Trophoblast cell (in vitro differentiated cells and primary cell): ENCODE measurements at places on chromosomes 11 and 22.

- DNase-seq, result peak; percentile 20
Measured at GRCh38 chr11:85694385-85694980, 8.5 kb upstream of the CCDC89 start.

DNA sequence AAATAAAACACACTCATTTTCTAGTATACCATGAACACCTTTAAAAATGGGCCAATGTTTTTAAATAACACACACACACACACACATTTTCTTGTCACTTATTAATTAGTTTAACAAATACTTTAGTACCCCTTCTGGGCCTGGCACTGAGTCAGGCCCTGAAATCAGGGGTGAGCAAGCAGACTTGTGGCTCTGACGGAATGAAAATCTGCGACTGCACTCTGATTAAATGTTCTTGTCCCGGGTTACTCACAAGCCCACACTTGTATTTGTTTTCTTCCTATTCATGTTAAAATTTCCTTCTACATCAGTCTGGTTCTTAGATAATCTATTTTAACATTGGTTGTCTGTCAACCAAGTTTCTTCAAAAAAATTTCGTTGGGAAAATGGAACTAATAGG is 43.0 kb upstream of the PDGFD start:
- no peak for DNase-seq

GRCh38 chr22:41524809-41525449 is 19.3 kb downstream of the POLR3H start:
- DNase-seq, result no peak

DNA sequence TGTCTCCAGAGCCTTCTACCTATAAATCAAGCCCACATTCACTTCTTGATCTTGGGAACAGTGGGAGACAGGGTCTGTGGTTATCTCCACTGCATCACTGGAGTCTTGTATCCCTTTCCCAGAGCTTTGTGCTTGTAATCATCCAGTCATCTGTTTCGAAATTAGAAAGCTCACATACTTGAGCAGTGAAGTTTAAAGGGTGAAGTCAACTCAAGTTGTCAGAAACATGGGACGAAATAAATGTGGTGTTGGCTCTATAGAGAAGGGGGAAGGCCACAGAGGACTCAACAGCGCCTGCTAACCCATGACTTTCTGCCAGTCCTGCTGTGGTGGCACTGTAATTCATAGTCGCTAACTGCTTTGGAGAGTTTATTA is 197.5 kb downstream of the DBX1 start:
- peak; percentile 76 for DNase-seq

- peak; percentile 92 for DNase-seq
Measured at GRCh38 chr22:35894937-35895708, 133.5 kb downstream of the RBFOX2 start.

DNA sequence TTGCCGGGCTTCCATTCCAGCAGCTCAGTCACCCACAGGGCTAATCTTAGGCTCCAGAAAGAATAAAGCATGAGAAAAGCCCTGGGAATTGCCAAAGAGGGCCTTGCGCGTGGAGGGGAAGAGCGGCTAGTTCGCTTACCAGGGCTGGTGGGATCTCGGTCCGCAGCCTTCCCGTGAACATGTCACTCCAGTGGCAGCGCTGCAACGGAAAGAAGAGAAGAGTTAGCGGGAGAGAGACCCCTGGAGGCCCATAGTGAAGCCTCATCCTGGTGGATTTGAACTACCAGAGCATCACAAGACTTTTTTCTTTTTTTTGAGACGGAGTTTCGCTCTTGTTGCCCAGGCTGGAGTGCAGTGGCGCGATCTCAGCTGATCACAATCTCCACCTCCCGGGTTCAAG is 18.0 kb downstream of the RANGAP1 start:
- no peak for DNase-seq

DNA sequence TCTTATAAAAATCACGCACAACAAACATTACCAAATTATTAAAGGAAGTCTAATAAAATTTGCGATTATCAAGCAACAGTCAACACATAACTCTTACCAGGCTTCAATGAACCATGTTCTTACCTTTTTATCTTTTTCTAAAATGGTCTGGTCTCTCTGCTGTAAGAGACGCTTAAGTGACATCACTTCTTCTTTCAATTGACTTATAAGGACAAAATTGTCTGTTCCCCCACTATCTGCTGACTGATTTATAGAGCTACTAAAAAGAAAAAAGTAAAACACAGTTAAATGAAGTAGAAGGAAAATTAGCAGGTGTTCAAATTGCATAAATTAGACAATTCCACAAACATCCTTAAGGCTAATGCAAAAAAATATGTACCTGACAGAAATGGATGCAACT is 10.9 kb downstream of the FAM76B start:
- DNase-seq, result no peak

- no peak for DNase-seq
Measured at GRCh38 chr22:30031328-30031727, 48.9 kb upstream of the HORMAD2 start.

DNA sequence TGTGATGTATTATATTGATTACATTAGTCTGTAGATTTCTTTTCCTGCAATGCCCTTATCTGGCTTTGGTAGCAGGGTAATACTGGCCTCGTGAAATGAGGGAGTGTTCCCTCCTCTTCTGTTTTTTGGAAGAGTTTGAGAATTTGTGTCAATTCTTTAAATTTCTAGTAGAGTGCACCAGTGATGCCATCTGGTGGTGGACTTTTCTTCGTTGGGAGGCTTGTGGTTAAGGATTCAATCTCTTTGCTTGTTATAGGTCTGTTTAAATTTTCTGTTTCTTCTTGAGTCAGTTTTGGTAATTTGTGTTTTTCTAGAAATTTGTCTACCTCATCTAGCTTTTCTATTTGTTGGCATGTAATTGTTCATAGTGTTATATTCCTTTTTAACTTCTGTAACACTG is 18.9 kb downstream of the SHANK3 start:
- peak; percentile 23 for DNase-seq

- no peak for DNase-seq
Measured at GRCh38 chr22:36824655-36825054, 7.8 kb upstream of the PVALB start.

DNA sequence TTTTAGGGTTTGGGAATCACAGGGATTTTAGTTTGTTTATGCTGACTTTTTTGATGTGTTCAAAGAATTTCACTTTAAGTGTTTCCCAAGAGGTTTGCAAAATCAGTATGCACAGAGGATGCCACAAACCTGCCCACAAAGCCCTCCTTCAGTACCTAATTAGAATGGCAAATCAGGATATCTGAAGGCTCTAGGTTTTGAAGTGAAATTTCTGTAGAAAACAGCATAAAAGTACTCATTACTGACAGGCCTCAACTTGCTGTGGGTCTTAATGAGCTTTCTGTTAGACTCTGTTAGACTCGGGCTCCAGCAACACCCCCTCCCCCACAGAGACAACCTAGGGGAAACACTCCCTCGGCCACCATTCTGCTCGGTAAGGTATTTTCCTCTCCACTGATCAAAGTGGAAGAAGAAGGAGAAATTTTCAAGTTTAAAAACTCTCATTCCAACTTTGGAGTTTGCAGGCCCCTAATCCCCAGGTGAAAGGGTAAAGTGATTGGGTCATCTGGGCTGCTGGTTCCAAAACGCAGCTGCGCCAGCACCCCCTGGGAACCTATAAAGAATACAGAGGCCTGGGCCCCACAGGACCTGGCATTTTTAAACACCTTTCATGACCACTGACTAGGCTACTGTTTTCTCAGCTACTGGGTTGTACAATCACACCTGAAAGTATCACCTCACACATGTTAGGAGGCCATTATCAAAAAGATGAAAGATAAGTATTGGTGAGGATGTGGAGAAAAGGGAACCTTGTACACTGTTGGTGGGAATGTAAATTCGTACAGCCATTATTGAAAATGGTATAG is 67.5 kb downstream of the PLEKHA7 start:
- DNase-seq, result no peak

GRCh38 chr11:133414506-133414905 is 117.8 kb downstream of the OPCML start:
- DNase-seq, result no peak

DNA sequence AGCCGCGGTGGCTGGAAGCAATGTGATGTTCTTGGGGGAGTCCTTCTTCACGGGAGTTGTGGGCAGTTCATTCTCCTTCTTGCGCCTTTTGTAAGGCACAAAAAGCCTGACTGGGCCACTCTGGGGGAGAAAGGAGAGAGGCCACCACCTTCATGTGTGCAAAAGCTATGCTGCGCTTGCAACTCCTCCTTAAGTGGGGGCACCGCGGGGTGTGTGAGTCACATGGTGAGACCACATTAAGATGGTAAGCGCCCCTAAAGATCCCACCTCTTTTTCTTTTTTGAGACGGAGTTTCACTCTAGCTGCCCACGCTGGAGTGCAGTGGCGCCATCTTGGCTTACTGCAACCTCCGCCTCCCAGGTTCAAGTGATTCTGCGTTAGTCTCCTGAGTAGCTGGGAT is 14.1 kb downstream of the DEAF1 start:
- DNase-seq, result no peak

DNA sequence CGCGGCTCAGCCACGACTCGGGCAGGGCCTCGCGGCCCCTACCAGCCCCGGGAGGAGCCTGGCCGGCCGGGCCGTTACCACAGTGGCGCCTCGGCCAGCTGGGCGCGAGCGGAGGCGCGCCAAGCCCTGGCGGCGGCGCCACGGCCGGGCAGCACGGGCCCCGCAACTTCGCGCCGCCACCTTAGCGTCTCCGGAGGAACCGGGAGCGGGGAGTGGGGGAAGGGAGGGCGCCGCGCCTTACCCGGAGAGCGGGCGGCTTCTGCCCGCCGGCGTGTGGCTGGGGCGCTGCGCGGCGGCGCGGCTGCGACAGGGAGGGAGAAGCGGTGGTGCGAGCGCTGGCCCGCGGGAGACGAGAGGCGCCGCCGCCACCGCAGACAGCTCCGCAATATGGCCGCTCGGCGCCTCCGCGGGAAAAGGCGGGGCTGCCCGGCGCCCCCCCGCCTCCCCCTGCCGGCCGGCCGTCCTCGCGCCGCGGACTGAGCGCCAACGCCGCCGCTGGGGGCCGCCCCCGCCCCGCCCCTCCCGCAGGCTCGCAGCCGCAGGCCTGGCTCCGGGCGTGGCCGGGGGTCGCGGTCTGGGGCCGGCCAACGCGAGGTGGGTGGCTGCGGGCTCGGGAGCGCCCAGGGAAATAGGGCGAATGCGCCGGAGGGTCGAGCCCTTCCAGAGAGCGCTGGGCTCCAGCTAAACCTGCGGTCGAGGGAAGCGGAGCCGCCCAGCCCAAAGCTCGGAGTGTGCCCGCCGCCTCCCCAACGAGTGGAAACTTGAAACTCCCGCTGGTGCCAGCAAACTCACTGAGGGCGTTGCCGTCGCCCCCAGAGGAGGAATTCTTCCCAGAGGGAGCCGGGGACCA is at the start of gene RDX:
Gene RDX, minus strand, starts transcription at position 389 of the 850 bp plus-strand sequence. CDS start 16,922 bp downstream, outside the sequence.
- DNase-seq, result peak; percentile 69

DNA sequence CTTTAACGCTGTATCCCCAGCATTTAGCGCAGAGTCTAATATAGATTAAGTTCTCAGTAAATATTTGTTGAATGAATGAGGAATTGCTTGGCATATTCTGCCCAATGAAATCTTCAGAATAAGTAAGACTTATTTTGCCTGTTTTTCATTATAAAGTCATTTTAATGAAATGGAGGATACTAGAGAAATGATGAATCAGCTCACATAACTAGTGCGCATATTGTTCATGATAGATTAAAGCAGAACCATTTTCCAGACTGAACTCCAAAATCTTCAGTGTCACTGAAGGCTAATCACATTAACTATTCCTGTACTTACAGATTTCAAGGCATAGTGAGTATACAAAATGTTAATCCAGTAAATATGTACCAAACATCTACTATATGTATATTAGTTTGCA is 29.6 kb downstream of the ACER3 start:
- DNase-seq, result no peak

DNA sequence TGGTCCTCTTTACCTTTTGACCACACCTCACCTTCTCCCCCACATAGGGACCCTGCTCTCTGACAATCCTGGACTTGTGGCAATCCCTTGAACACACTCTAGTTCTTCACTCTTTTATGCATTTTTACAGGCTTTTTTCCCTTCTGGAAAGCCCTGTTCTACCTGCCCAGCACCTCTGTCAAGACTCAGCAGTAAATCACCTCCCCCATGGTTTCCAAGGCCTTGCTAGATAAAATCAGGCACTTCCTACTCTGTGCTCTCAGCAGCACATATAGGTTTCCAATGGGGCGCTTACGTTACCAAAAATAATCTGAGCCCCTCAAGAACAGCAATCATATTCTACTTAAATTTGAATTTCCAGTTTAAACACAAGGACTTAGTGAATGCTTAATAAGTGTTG is 53.9 kb downstream of the ETS1 start:
- no peak for DNase-seq

GRCh38 chr22:42654436-42655073 is 5.4 kb upstream of the CYB5R3 start:
- no peak for DNase-seq

DNA sequence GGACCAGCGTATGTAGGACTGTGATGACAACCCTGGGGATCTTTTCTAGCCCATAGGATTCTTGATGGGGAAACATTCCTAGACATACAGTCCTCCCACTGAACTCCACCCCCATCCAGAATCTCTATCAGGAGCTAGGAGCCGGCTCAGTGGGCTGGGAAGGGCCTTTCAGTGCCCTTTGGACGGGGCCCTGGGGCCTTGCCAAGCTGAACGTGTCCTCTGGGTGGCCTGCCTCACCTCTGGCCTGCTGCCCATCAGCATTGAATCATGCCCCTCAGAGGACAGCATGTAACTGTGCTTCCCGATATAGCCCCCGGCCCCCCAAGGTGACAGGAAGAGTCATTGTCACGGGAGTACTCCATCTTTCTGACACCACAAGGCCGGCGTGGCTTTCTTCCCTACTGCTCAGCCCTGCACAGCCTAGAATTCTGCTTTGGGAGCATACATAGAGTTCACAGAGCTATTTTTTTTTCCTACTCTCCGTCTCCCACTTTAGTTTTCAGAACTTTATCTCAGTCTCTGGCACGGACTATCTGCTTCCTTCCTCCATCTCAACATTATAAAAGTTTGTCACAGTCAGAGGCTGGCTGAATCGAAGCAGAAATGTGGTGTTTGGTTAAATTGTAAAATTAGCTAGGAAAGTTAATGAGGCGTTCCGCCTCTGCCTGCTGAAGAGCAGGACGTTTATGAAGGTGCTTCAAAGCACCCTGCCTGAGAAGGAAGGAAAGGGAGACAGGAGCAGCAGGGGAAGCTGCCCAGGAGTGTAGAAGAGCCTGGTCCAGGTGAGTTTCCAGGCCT is 111.9 kb downstream of the ZBTB16 start:
- DNase-seq, result no peak

GRCh38 chr11:98495016-98495415 is 525.7 kb upstream of the CNTN5 start:
- no peak for DNase-seq
